ENCODE measurements at places on chromosomes 7 and 10.
A peak's percentile ranks its signal among the peaks of the same experiment; 100 is the strongest.

GRCh38 chr10:60114765-60115586 lies 208.6 kb upstream of the CCDC6 start:
- DNase-seq, result peak; percentile 46

DNA sequence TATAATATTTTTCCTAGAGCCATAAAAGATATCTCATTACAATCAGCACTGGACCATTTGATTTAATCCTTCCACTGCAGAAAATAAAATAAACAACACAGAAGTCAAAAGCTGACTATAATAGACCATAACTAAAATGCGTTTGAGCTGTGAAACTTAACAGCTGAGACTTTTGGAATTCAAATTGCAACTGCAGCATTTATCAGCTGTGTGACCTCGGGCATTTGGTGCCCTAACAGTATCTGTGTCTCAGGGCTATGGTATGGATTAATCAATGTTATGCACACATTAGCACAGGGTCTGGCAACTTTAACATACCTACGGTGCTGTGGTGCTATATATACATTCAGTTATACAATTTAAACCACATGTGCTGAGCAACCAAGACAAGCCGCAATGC lies 160.1 kb downstream of the COL28A1 start:
- no peak for DNase-seq

DNA sequence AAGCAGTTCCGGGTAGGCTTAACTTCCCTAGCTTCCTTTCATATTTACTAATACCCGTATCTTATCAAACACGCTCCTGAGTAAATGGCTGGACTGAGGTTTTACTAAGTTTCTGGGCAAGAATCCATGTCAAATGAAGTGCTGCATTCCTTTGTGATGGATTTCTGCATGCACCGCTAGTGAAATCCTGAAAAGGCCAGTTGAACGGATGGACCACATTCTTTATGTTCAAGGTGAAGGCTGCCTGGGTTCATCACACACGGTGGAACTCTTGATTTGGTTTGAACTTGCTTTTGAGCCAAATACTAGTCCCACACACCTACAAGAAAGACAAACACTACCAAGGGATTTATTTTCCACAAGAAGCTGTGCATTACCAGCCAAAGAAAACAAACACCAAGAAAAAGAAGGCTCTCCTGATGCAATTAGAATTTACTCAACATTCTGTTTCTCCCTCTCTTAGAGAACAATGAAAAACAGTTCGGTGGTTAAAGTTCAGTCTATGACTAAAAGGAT lies 255.0 kb upstream of the SEMA3C start:
- no peak for DNase-seq

- no peak for DNase-seq
Observed at GRCh38 chr10:6418613-6419216, 161.4 kb downstream of the PRKCQ start.

- DNase-seq, result no peak
Observed at GRCh38 chr7:14687777-14688176, 214.8 kb downstream of the DGKB start.

DNA sequence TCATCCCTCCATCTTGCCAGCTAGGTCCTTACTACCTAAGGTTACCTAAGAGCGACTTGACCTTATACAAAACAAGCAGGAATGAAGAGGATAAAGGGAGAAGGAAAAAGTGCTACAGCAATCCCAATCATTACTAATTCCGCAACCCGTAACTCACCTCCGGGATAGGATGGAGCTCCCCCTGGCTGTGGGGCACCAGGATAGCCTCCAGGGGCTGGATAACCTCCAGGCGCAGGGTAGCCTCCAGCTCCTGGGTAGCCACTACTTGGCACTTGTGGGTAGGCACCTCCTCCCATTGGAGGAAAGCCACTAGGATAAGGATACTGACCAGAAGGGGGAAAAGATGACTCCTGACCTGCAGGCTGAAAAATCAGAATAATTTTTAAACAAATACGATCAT lies 15.8 kb downstream of the ANXA7 start:
- no peak for DNase-seq

- no peak for DNase-seq
Observed at GRCh38 chr10:104981995-104982394, 340.9 kb downstream of the SORCS3 start.

GRCh38 chr10:113849946-113850345 lies 3.9 kb downstream of the DCLRE1A start:
- DNase-seq, result no peak

DNA sequence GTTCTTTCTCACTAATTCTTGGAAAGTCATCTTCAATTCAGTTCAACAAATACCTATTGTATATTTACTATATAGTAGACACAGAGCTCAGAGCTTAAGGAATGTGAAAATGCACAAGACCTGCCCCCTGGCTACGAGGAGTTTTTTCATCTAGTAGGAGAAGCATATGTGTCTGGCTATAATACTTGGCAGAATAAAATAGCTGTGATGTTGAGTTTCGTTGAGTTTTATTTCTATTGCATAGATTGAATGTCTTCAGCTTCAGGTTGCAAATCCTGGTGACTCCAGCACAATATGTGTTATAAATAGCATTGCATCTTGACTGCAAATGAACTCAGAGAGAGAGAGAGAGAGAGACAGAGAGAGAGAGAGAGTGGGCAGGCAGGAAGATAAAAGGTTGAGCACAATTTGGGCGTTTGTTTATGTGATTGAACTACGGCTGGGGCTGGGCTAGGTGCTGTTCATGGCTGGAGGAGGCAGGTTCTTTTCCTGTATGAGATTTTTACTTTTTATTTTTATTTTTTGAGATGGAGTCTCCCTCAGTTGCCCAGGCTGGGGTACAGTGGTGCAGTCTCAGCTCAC lies 229.6 kb downstream of the GALNT17 start:
- DNase-seq, result no peak

DNA sequence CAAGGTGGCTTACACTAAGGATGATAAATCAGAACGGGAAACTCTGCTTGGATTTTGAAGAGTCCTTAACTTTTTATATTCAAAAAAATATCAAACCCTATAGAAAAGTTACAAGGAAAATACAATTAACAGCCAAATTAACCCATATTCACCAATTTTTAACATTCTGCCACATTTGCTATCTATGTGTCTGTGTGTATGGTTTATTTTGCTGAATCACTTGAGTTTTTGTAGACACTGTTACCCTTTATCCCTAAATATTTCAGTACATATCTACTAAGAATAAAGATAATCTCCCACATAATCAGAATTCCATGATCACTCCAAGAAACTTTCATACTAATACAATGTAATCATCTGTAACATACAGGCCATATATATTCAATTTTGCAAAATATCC lies 1.2 kb upstream of the SRPK2 start:
- no peak for DNase-seq

DNA sequence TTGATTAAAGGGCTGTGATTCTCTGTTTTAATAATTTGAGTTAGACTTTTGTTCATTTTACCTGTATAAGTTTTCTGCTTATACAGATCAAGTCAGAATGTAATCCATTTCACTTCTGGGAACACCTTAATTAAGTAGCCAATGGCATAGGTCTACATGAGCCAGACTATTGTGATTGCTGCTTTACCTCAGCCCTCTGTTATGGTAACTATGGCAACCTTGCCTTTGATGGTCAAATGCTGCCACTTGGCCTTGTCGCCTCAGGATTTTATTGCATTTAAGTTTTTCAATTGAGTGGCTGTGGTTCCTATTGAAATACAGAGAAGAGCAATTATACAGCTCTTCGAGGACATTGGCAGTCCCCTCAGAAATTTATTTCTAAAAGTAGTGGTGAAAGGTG lies 64.3 kb upstream of the TMEM106B start:
- no peak for DNase-seq

DNA sequence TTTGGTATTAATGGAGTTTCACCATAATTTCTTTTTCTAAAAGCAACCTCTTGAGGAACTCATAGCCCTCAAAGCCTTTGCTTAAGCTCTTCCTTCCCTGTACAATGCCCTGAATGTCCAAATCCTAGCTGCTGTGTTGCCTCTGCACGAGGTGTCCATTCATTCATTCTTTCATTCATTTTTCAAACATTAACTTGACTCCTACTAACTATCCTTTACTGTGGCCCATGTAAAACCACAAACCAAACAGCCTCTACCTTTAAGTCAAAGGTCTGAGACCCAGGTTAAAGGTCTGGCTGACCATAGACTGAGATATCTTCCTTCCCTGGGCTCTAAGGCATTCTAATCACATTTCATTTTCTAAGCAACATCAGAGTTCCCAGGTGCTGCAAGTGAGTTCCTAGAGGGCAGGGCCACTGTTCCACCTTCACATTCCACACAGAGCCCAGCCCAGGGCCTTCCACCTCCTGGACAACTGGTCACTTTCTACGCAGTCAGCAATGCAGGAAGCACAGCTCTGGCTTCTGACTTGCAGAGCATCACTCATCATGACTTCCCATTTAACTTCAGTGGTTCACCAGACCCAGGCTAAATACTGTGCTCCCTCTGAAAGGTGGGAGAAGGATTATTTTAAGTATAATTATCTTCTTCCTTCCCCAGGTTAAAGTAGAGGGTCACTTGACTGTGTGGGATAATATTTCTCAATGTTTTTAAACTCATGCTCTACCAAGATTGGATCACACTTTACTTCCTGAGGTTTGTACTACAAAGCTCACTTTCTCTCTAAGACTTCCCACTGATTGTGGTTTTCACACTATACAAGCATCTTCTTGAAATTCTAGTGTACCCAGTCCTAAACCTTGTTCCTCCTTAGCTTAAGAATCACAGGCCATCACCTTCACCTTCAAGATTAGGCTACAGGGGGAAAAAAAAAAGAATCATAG lies 19.1 kb downstream of the ATXN7L1 start:
- no peak for DNase-seq

DNA sequence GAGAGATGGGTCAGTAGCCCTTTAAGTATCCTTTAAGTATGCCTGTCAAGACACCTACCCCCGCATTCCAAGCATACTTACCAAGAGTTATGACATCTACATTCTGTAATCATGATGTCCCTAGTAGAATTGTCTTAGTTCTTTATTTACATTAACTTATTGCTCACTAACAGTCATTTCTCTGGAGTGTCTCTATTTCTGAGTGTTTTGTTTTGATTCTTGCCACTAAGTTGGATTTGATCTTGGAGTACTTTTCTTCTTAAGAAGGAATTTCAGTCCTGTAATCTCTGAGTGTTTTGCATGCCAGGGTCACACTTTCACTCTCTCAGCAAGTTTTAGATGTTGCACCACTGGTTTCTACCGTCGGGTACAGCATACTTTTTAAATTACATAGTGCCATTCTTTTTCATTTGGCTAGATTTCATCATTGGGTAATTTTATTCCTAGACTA lies 1053.9 kb downstream of the KCNMA1 start:
- DNase-seq, result no peak

DNA sequence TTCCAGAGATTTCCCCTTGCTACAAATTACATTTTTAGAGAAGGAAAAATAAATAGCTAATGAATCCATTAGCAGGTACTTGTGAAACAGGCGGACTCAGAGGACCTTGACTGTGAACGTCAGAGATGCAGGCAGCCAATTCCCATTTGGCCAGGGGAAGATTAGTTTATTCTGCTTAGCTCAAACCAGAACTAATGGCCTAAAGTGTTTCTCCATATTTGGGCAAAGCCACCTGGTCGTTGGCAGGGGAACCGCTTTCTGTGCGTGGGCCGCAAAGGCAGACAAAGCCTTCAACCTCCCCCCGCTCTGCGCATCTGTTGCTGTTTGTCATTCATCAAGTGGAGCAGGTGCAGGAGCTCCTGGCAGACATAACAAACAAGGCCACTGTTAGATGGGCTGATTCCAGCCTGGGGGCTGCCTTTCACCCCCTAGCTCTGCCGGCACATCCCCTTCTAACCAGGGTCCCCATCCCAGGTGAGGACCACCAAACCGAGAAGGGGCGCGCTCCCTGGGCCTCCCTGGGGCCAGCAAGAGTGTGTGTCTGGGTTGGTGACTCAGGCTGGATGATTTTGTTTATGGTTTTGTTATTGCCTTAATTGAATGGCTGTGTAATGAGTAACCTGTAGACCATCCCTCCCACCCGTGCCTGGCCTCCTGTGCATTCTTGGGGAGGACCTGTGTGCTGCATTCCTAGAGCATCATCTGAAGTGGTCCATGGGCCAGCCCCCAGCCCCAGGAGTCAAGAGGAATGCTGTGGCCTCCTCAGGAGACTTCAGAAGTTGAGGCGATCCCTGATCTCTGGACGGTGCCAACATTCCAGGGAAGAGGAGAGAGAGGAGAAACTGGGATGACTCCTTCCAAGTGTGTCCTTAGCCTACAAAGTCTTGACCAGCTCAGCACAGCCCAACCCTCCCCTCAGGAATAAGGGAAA lies 14.5 kb upstream of the CPA1 start:
- DNase-seq, result no peak

- DNase-seq, result no peak
Observed at GRCh38 chr7:37277513-37277912, 171.2 kb downstream of the ELMO1 start.
